ENCODE measurements at places on chromosomes 3 and 15. TPM values are rescaled to one million over a fixed set of nuclear protein-coding genes. Genes with fewer than 3 reads are reported as not detected.

DNA sequence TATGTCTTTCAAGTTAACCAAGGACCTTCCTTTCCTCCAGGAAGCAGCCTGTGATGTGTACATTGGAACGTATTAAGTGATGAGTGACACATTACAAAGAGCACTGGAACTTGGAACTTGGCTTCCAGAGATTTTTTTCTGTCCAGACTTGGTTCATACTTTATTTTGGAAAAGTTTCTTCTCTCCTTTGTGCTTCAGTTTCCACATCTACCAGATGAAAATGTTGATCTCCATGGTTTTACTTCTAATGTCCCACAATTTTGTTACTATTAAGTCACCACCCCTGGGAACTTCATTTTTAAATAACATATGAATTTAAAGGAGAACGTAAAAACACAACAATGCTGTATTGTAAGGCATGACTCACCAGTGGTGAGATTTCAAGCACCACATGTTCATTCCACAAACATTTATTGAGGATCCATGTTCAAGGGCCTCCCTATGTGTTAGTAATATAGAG is 290.7 kb upstream of the LMCD1 start:
- DNase-seq = no peak

DNA sequence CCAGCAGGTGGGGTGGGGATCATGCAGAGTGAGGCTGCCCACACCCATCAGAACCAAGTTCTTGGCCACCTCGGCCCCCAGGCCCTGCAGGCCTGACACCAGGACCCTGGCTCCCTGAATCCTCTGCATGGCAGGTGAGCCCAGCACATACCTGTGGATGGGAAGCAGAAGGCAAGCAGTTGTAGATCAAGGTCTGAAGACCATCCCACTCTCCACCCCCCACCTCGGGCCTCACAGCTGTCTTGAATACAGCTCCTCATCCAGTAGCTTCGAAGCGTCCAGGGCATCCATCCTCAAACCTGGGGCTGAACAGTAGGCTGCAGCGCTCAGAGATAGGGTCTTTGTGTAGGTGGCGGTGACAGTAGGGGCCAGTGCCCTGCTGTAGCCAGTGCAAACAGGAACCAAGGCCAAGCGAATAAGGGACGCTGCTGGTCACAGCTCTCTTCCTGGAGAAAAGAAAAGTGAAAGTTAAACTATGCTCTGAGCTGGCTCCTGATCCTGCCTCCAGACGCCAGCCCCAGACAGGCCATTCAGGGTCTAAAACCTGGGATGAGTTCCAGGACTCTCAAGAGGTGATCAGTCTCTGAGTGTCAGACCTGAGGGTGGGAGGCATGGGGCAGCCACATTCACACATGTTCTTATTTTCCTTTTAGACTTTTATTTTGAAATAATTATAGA is at the start of gene UBA7:
UBA7 (minus strand) TSS at position 457 of the 678 bp plus-strand sequence; CDS start at position 291, 166 bp downstream.
- DNase-seq = no peak

GRCh38 chr3:122988508-122988907 is 39.1 kb downstream of the SEMA5B start:
- no peak for DNase-seq

BOC gene
- 0.35 TPM for total RNA-seq
